ENCODE measurements at places on chromosomes 3 and 15. TPM values are rescaled to one million over a fixed set of nuclear protein-coding genes. Genes with fewer than 3 reads are reported as not detected.

GRCh38 chr15:88932875-88933330, 19.7 kb upstream of the MFGE8 start:
- no peaks in the 10 kb centered on the region for H3K27me3 ChIP-seq
- no peak overlapping the region for H3K27ac ChIP-seq
- no peak for DNase-seq

DNA sequence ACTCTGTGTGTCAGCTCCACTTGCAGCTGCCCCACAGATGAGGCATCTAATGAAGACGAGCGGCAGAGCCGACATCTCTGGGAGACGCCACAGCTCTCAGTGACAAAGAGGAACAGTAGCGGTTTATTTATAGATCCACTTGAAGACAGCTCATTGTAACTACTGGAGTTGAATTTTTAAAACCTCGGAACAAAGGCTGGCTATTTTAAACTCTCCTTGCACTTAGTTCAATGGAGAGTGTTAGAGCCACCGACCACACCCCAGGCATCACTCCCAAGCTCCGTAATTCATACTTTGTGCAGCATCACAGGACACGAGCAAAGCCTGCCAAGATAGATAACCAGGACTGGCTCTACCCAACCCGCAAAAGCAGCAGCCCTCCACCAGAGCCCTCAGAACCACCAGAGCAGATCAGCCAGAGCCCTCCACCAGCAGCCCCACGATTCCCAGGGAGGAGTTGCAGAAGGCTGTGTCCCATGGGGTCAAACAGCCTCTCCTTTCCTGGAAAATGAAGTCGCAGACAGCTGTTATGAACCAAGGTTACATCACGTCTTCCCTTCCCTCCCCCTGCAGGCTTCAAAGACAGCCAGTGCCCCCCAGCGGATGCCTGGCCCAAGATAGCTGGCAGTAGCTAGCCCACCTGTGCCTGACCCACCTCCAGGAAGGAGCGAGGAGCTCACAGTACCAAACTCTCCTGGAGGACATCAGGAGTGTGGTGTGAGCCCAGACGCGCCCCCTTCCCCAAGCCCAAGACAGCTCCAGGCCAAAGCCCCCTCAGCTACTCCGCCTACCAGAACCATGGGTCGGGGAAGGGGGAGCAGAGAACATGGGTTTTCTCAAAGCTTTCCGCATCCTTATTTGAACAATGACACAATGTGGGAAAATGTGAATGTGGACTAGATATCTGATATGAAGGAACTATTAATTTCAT, 45.7 kb downstream of the POC1A start:
- no peak overlapping the region for H3K4me3 ChIP-seq
- no peak for DNase-seq
- H3K4me1 ChIP-seq: no peaks in the 10 kb centered on the region
- H3K27me3 ChIP-seq: no peaks in the 10 kb centered on the region
- H3K27ac ChIP-seq: no peak overlapping the region

GRCh38 chr3:29333576-29333975, 52.7 kb downstream of the RBMS3 start:
- H3K27ac ChIP-seq: peak overlapping the region; percentile 4
- H3K4me1 ChIP-seq: peaks cover 34% of the 10 kb centered on the region
- H3K36me3 ChIP-seq: no peaks in the 10 kb centered on the region
- no peak for DNase-seq

- no peaks in the 10 kb centered on the region for H3K27me3 ChIP-seq
- H3K4me3 ChIP-seq: no peak overlapping the region
- no peaks in the 10 kb centered on the region for H3K4me1 ChIP-seq
- no peaks in the 10 kb centered on the region for H3K36me3 ChIP-seq
These were observed 65.8 kb downstream of the PEAK1 start for GRCh38 chr15:77354063-77354462.

GRCh38 chr3:52078781-52079560, 22.6 kb upstream of the DUSP7 start:
- H3K4me1 ChIP-seq: peaks cover 16% of the 10 kb centered on the region
- H3K27ac ChIP-seq: no peak overlapping the region
- H3K36me3 ChIP-seq: no peaks in the 10 kb centered on the region

GRCh38 chr3:140467104-140467577, 210.7 kb upstream of the TRIM42 start:
- no peak overlapping the region for H3K27ac ChIP-seq
- H3K36me3 ChIP-seq: no peaks in the 10 kb centered on the region
- no peak overlapping the region for H3K4me3 ChIP-seq
- no peak for DNase-seq
- no peaks in the 10 kb centered on the region for H3K27me3 ChIP-seq

DNA sequence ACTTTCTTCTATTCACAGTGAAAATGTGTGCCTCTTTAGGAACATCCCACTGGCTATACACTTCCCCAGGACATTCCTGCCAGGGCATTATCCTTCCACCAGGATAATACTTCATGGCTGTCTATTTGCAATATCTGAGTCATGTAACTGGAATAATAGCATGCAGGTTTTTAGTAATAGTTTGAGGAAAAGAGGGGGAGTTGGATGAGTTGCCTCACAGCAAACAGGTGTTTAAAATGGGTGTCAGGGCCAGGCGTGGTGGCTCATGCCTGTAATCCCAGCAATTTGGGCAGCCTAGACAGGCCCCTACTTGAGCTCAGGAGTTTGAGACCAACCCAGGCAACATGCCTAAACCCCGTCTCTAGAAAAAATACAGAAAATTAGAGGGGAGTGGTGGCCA, 585.9 kb downstream of the DIPK2A start:
- no peak overlapping the region for H3K4me3 ChIP-seq
- DNase-seq: no peak
- no peak overlapping the region for H3K27ac ChIP-seq

GRCh38 chr3:187677604-187678003, 7.4 kb upstream of the SST start:
- DNase-seq: no peak
- no peak overlapping the region for H3K27ac ChIP-seq
- H3K4me1 ChIP-seq: peaks cover 5% of the 10 kb centered on the region

- no peak overlapping the region for H3K27ac ChIP-seq
- no peaks in the 10 kb centered on the region for H3K27me3 ChIP-seq
- DNase-seq: peak; percentile 64
- no peaks in the 10 kb centered on the region for H3K36me3 ChIP-seq
These were observed 265.8 kb downstream of the TAFA4 start for GRCh38 chr3:68666429-68667136.

FRMD5 gene
- 13.0 TPM for total RNA-seq

ADCY5 gene
- total RNA-seq: 28.3 TPM

CCDC39 gene
- 0.72 TPM for total RNA-seq

GPR27 gene
- total RNA-seq: 2.6 TPM

All from stomach (tissue), 19 donors.